PC-9 (cell line): ENCODE measurements at places on chromosomes 1 and 21. TPM values are rescaled to one million over a fixed set of nuclear protein-coding genes. Genes with fewer than 3 reads are reported as not detected.
A peak's percentile ranks its signal among the peaks of the same experiment; 100 is the strongest.

Gene TCHH
- total RNA-seq = 0.04 TPM in 1 of 2 replicates, not detected in the other

Gene ILDR2
- total RNA-seq = not detected in 2 replicates

Gene RPE65
- total RNA-seq = not detected in 2 replicates

Gene ATP6V1G3
- not detected in 2 replicates for total RNA-seq

Gene FMO5
- total RNA-seq = 1.1 and 1.3 TPM in 2 replicates

Gene RHD
- not detected in 2 replicates for total RNA-seq

Gene S100A6
- 873 and 994 TPM in 2 replicates for total RNA-seq

Gene DHDDS
- total RNA-seq = 35.4 and 41.4 TPM in 2 replicates

Gene SH2D2A
- total RNA-seq = 4.0 and 5.8 TPM in 2 replicates

Gene FNDC5
- total RNA-seq = not detected in 2 replicates

Gene ADGRL4
- total RNA-seq = not detected in 2 replicates

Gene HIVEP3
- total RNA-seq = 8.1 and 11.0 TPM in 2 replicates

DNA sequence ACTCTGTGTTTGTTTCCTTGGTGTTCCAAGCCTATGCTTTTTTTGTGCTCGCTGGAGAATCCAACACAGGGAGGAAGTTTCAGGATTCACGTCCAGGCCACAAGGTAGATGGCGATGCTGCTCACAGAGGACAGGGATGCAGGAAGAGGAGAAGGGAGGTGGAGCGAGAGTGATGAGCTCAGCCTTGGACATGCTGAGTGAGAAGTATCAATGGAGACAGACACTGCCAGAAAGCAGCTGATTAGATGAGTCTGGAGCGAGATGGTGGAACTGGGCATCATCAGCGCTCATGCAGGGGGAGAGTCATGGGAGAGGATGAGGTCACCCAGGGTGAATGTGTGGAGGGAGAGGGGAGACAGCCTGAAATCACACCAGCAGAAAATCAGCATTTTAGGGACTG is 110.0 kb downstream of the GLUL start:
- DNase-seq = no peak

DNA sequence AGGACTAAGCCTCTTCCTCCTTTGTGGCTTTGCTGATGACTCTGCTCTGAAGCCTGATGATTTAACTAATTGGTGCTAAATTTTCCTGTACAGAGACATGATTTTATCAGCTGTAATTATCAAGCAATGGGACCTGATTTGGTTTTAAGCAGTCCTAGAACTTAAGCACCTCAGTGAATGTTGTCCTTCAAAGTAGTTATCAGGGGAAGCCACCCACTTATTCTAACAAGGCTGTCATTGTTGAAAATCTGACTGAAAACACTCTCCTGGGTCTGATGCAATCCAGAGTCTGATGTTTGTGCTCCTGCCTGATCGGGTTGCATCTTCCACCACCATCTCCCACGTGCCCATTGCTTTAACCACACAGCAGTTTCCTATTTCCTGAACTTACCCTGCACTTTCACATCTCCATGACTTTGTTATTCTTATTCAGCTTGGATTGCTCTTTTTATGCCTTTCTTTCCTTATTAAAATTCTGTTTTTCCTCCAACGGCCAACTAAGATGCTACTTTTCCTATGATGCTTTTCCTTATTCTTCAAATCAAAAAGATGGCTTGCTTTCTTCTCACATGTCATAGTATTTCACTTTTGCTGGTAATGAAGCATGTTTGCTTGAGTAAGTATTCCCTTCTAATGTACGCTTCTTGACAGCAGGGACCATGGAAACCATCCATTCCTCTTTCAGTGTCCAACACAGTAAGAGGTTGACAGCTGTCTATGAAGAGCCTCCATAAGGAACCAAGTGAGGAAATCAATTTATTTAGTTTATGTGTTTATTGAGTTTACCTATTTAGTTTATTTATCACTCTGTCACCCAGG is 55.0 kb downstream of the S1PR1 start:
- DNase-seq = peak; percentile 67

DNA sequence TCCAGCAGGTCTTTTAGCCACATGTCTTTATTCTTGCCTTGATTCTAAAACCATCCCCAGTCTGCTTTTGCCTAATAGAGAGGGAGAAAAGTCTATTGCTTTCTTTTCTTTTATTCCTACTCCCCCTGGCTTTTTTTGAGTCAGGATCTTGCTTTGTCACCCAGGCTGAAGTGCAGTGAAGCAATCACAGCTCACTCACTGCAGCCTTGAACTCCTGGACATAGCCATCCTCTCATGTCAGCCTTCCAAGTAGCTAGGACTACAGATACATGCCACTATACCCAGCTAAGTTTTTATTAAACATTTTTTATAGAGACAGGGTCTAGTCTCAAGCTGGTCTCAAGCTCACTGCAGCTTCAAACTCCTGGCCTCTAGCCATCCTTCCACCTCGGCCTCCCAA is 72.5 kb upstream of the PAXBP1 start:
- DNase-seq = no peak

DNA sequence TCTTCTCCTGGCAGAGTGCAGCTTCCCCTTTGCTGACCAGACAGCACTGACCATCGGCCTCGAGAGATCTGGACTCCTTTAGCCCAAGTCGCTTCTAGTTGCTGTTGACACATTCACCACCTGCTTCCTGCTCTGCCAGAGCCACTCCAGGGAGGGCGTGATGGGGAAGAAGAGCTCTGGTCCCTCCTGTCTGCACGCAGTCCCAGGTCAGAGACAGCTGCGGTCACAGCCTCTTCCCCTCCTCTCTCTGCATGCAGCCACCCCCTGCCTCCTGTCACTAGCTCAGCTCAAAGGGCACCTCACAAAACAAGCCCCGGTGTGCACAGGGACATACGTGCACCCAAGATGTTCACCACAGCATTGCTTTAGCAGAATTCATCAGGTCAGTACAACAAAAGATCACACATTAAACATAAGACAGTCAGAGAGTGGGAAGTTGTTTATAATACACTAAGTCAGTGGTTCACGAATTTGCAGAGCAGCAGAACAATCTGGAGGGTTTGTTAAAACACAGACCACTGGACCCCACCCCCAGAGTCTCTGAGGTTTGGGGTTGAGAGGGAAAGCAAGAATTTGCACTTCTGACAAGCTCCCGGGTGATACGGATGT is 132.9 kb downstream of the SYF2 start:
- no peak for DNase-seq

- no peak for DNase-seq
Measured at GRCh38 chr1:228077565-228078330, 4.8 kb upstream of the ARF1 start.

DNA sequence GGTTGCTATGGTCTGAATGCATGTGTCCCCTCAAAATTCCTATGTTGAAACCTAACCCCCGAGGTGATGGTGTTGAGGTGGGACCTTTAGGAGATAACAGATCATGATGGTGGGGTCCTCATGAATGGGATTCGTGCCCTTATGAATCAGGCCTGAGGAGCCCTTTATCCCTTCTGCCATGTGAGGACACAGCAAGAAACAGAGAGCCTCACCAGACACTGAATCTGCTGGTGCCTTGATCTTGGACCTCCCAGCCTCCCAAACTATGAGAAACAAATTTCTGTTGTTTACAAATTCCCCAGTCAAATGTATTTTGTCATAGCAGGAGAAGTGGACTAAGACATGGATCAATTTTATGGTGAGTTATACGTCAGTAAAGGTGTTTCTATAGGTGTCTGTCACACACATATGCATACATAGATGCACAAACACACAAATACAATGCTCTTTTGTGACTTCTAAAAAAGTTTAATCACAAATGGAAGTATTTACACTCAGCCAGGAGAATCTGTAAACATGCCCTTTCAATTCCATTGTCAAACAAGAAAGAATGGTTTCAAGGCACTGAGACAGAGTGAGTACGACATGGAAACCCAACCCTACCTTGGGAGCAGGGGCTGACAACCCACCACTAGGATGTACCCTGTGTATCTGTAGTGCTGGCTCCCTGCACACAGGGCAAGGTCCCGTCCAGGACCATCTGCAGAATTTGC is 5.5 kb upstream of the ETS2 start:
- no peak for DNase-seq

DNA sequence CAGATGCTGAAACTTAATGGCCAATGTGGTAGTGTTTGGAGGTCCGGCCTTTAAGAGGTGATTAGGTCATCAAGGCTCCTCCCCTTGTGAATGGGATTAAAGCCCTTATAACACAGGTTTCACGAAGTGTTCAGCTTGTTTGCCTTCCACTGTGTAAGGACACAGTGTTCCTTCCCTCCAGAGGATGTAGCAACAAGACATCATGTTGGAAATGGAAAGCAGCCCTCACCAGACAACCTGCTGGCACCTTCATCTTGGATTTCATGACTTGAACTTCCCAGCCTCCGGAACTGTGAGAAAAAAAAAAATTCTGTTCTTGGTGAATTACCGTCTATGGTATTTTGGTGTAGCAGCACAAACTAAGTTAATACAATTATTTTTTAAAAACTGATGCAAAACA is 613.8 kb downstream of the KIF26B start:
- DNase-seq = no peak

DNA sequence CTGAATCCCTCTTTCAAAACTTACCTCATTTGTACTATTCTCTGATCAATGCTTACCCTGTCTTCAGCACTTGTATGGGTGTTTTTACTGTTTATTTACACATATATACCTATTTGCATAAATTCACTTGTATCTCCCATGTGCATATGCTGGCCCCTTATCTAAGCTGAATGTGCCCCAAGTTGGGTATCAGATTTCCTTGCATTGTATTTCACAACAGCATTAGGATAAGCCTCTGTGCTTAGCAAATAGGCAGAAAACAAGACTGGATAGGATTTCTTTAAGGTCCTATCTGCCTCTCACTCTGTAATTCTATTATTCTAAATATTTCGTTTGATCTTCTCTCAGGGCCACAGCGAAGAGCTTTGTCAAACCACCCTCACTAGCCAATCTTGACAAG is 45.9 kb upstream of the IPO9 start:
- no peak for DNase-seq

- DNase-seq = no peak
Measured at GRCh38 chr1:30597711-30598110, 125.7 kb downstream of the MATN1 start.

- no peak for DNase-seq
Measured at GRCh38 chr1:23103001-23103889, 65.4 kb downstream of the LUZP1 start.

GRCh38 chr1:168504064-168504837 is 39.5 kb downstream of the XCL2 start:
- no peak for DNase-seq

DNA sequence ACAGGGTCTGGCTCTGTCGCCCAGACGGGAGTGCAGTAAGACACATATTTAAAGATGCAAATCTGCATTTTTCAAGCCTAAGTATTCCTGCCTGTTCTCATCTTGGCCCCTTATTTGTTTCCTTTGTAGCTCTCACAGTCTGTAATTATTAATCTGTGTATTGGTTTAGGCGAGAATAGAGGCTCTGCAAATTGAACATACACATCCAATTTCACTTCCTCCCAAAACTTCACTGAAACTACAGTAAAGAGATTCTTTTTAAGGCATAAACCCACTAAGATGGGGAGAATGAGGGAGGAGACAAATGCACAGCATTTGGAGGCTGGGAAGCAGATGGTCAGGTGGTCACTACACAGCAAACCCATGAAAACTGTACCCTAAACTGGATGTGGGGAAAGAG is 21.0 kb downstream of the HMGN2 start:
- no peak for DNase-seq

- no peak for DNase-seq
Measured at GRCh38 chr1:162272419-162272818, 104.2 kb downstream of the SPATA46 start.

GRCh38 chr1:88552226-88552625 is 131.8 kb upstream of the PKN2 start:
- no peak for DNase-seq

- peak; percentile 69 for DNase-seq
Measured at GRCh38 chr1:20124456-20125057, 5.2 kb upstream of the PLA2G2D start.

- DNase-seq = no peak
Measured at GRCh38 chr1:51014878-51015277, 44.8 kb downstream of the CDKN2C start.

DNA sequence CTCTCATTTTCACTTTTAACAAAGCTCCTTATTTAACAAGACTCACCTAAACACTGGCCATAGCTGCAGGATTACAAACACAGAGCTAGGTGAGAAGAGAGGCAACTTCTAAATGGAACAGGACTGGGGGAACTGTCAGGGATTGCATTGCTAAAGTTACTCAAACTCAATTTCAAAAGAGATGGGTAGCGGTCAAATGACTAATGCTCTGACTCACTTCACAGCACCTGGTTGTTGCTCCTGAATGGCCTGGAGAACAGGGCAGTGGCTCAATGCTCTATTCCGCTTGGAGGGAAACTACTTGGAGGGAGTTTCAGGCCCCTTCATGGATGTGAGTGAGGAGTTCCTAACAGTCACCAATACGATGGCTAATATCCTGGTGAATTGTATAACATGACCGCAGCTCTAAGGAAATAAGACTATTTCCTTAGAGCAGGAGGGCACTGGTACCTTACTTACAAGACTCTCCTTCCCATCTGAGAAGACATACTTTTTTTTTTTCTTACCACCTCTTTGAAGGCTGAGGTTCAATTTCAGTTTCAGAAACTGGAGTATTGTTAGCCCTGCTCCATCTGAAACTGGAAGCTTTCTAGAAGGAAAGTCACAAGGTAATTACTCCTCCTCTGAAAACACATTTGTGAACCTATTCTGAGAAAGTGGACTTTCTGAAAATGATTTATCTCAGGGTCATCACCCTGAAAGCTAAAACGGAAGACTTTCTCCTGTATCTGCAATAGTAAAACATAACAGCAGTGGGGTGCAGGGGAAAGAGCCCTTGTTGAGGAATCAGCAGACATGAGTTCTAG is 9.5 kb downstream of the DPT start:
- DNase-seq = peak; percentile 56

GRCh38 chr1:230147253-230148125 is 80.5 kb downstream of the GALNT2 start:
- no peak for DNase-seq

- no peak for DNase-seq
Measured at GRCh38 chr1:198907423-198907746, 268.5 kb downstream of the PTPRC start.
